ENCODE measurements at places on chromosomes 7 and 10.

DNA sequence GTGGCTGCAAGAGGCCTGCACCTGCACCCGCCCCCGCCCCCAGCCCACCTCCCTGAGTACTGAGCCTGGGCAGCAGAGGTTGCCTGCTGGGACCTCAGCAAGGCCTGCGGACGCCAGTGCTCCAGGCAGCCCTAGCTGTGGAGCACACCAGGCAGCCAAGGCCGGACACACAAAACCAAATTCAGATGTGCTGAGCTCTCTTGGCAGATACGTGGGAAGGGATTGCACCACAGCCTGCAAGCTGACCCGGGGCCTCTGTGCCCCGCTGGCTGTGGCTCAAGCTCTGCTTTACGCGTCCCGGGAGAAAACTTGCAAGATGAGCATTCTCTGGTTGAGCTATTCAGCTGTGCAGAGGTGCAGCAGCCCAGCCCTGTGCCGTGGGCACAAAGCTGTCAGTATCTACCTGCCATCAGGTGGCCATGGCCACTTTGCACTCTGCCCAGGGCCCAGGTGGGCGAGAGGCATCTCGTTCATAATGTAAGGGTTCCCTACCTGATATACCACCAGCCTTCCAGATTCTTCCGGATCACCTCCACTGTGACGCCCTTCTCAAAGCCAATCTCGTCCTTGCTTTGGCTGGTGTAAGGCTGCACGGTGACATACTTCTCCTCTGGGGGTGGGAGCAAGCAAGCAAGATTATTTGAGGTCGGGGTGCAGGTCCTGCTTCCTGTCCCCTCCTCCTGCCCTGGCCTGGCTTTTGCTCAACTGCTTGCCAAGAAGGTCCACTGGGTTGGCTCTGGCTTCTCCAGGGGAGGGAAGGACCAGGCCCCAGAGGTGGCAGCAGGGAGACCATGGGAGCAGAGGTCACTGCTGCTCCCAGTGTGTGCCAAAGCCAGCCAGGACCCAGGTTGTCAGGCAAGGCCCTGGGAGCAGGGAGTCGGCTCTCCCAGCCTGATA is 123.4 kb downstream of the NEURL1 start:
- DNase-seq: no peak

DNA sequence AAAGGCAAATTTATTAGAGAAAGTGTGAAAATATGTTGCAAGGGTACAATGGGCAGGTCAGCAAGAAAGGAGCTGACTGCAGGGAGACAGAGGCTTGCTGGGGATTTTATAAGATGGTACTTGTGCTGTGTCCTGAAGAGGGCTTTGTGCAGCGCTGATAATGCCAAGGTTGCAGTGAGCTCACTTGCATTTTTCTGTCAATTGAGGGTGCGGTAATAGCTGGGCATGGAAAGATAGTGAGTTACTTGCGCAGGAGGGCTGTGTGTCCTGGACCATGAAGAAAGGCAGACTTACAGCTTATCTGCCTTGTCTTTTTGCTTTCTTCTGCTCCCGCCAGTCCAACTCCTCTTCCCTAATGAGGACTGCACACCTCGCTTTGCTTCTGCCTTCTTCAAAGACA is 12.5 kb downstream of the CDC123 start:
- no peak for DNase-seq

DNA sequence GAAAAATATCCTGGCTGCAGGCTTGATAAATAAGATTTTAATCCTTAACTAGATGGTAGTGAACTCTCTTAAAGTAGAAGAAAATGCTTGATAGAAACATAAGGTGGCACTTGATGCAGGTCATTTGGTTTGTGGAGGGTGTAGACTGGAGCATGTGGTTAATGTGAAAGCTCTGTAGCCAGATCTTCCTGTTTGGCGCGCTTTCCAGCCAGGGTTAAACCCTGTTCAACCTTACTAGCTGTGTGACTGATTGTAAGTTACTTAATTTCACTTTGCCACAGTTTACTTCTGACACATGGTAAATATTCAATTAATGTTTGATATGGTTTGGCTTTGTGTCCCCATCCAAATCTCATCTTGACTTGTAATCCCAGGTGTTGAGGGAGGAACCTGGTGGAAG is 394.0 kb downstream of the REEP3 start:
- no peak for DNase-seq

GRCh38 chr7:7203813-7204575 is 21.6 kb downstream of the C1GALT1 start:
- DNase-seq: no peak

DNA sequence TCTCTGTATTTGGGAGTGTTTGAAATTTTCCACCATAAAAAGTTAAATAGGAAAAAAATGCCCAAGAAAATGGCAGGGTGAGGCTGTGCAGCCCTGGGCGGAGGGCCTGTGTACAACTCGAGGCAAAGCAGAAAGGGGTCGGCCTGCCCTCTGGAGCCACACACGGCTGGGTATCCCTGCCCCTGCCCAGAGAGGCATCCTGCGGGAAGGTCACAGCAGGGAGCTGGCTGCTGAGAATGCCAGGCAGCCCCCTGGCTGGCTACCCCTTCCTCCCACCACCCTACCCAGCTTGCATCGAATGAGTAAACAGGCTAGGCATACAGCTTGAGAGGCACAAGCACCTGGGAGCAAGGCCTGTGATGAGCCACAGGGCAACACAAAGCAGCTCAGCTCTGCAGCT is 46.1 kb downstream of the CAMK2B start:
- DNase-seq: no peak

GRCh38 chr10:14648946-14649345 is 125.8 kb downstream of the FAM107B start:
- no peak for DNase-seq

- no peak for DNase-seq
These were observed 56.3 kb downstream of the LHPP start for GRCh38 chr10:124517931-124518330.

- no peak for DNase-seq
These were observed 357.6 kb upstream of the PCDH15 start for GRCh38 chr10:55158633-55159032.

Measured in stimulated activated CD4-positive, alpha-beta T cell treated with anti-CD3 and anti-CD28 coated beads, TNF-alpha, amount 100 ng/mL, for 24 hours (primary cell).